ENCODE measurements at places on chromosomes 1 and 21.

DNA sequence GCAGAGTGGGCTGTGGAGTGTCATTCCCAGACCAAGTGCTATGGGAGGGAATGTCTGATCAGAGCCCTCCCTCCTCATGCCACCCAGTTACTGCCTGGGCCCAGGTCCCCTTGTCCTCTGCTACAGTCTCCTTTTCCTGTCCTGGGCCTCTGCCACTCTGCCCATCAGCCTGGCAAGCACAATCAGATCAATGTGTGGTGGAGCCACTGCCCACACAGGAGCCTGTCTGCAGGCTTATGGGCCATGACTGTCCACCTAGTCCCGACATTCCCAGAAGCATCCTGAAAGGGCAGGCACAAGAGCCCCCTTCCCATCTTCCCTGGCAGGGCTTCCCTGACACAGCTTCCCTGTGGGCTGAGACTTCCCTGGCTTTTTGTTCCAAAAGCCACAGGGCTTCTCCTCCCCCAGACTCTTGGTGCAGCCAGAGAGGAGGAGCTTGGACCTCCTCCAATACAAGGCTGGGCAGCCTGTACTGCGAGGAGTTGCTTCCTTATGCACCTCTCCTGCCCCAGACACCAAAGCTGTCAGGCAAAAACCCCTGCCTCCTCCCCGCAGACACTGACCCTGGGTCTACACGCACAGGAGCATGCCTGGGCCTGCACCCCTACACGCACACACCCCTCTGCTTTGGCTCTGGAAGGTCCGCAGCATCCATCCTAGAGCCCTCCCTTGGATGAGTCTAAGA, 29.2 kb upstream of the CNTN2 start:
- no peak for DNase-seq

DNA sequence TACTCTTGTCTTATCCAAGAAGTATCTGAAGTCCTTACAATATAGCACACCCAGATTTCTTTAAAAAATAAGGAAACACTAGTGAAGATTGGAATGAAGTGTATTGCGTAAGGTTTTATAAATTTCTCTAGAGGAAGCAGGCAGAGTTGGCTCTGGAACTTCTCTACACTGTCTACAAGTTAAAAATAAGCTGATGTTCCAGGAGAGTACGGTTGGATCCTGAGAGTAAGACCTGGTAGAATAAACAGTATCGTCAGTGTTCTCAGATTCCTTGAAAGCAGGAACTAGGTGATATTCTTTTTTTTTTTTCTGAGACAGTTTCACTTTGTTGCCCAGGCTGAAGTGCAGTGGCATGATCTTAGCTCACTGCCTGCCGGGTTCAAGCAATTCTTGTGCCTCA, 107.9 kb downstream of the USP25 start:
- no peak for DNase-seq

DNA sequence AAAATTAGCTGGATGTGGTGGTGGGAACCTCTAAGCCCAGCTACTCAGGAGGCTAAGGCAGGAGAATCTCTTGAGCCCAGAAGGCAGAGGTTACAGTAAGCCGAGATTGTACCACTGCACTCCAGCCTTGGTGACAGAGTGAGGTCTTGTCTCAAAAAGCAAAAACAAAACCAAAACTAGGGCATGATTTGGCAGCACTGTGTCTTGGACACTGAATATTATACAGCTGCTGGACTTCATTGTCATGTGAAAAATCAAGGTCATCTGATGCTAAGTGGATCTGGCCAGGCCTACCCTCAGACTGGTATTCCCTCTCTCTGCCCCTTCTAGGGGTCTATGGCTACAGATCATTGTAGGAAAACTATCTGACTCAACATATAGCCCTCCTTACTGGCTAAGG, 55.2 kb upstream of the MRPS6 start:
- no peak for DNase-seq

GRCh38 chr1:204476563-204476962, 18.0 kb downstream of the PIK3C2B start:
- no peak for DNase-seq

- no peak for DNase-seq
These were observed 1.1 kb upstream of the KCNQ4 start for GRCh38 chr1:40782371-40782956.

- no peak for DNase-seq
These were observed 3.8 kb downstream of the STMN1 start for GRCh38 chr1:25902462-25902861.

- no peak for DNase-seq
These were observed 11.2 kb downstream of the ZBTB18 start for GRCh38 chr1:244062156-244062725.
